ENCODE measurements at places on chromosomes 4 and X. TPM values are rescaled to one million over a fixed set of nuclear protein-coding genes. Genes with fewer than 3 reads are reported as not detected.

The NSDHL gene
- 32.3 TPM for total RNA-seq

The DGKK gene
- total RNA-seq: not detected

The FRAS1 gene
- 0.02 TPM for total RNA-seq

The FRG2 gene
- total RNA-seq: not detected

The OPHN1 gene
- 2.4 TPM for total RNA-seq

The ADH6 gene
- total RNA-seq: not detected

DNA sequence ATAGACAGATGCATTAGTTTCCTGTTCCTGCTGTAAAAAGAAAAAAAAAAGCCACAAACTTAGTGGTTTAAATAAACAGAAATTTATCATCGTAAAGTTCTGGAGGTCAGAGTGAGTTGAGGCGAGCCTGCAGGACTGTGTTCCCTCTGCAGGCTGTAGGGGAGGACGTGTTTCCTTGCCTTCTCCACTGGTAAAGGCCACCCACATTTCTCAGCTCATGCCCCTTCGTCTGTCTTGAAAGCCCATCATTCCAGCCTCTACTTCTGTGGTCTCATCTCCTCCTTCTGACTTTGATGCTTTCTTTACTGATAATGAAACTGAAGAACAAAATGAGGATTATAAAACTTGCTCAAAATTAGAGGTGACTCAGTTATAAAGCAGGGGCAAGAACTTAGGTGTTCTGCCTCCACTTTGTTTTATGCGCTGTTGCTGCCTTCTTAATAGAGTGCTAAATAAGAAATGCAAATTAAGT lies 143.0 kb downstream of the STIM2 start:
- DNase-seq: no peak

GRCh38 chr4:189113389-189113888 lies 827.2 kb upstream of the FRG1 start:
- DNase-seq: no peak

- DNase-seq: no peak
These were observed 2062.9 kb downstream of the ARAP2 start for GRCh38 chr4:34181311-34181841.

DNA sequence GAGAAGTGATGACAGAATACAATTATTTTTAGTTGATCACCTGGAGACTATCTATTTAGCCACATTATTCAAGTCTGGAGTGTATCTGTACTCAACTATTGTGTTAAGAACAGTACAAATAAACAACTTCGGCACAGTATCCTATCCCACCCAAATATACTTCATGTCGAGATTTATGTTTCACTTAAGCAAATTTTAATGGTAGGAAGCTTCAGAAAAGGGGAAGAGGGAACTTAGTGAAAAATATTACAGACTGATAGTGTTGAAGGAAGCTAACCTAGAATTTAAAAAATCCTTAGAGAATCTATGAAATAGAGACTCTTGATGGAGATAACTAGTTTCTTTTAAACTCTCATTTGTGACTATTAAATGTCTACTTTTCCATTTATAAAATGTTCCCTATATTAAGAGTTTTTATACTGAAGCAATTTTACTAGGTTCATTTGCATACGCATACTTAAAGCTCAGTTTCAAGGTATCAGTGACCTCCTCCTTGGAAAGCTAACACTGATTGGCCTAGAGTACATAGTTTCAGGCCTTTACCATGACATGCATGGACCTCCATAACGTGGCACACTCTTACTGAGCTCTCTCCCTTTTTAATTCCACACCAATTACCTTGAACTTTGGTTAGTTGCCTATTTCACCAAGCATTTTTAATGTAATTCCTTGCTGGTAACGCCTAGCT lies 197.7 kb downstream of the CAMK2D start:
- no peak for DNase-seq

DNA sequence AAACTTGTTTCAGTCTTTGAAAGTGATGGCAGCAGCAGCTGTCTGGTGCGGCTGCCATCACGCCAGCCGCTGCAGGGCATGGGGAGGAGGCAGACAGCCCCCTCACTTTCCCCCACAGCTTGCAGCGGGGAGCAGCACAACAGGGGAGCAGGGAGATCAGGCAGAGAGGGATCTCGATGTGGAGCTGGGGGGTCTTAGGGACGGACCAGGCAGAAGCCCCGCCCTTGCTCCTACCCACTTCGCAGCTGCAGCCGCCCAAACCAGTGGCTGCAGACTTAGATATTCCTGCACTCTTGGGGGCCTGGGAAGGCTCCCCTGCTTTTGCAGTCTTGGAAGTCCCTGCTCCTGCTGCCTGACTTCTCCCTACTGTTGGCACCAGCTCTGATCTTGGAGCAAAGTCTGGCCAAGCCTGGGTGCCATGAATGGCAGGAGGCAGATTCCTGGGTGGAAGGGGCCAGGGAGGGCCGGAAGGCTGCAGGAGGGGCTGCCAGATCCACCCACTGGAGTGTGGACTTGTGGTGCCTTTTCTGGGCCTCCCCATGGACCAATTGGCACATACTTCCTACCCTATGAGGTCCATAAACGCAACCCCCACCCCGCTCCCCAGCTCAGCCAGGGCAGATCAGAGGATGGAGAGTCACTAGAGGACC lies 14.0 kb upstream of the MFAP3L start:
- no peak for DNase-seq

DNA sequence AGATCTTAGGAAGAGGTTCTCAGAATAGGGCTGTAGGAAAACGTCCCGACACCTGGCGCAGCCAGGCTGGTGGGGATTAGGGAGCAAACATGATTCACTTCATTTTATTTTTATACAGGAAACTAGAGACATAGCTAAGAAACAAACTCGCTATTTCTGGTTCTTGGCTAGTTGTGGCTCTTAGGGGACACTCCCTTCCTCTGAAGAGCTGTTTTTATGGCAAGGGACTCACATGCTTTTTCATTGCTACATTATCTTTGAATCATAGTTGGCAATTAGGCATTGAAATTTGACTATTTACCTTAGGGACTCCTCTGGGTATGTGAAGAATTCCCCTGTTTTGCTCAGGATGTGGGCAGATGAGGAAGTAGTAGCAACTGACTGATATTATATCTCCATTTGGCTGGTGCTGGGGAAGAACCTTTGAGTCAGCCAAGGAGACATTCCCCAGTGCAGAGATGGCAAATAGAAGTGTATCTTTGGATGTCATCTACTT lies 174.5 kb downstream of the SMIM20 start:
- DNase-seq: peak; percentile 64

GRCh38 chrX:13693341-13693961 lies 4.5 kb downstream of the RAB9A start:
- DNase-seq: no peak

GRCh38 chrX:46327566-46328115 lies 217.6 kb downstream of the ZNF674 start:
- peak; percentile 82 for DNase-seq

- no peak for DNase-seq
These were observed 46.4 kb downstream of the SH2D1A start for GRCh38 chrX:124392794-124393193.

GRCh38 chrX:20019672-20020365 lies 29.0 kb upstream of the BCLAF3 start:
- no peak for DNase-seq

DNA sequence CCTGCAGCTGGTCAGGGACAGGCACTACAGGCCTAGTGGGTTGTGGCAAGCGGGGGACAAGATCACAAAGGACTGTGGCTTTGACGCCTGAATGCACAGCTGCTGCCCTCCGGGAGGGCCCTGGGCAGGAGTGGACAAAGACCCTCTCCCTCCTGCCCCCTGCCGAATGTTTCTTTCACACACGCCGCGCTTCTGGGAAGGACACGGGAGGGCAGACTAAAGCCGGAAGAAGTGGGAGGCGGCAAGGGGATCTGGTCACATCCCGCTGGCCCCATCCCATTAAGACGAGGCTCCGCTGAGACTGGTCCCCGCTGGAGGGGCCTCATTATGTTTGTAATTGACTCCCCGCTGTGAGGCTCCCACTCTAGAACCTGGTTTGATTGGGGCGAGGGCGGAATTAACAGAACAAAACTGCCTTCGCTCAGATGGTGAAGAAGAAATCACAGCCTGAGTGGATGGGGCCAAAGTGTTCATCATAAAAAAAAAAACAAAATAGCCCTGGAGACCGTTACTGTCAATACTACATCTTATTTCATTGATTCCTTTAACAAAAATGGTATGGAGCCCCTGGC lies 37.8 kb upstream of the PSAPL1 start:
- DNase-seq: no peak

GRCh38 chrX:14064626-14065432 lies 35.1 kb upstream of the GEMIN8 start:
- no peak for DNase-seq

GRCh38 chrX:106726485-106727437 lies at the start of gene RNF128:
TSS of gene RNF128 (plus strand) at chrX:106726701. CDS start at chrX:106726914, 213 bp downstream.
- DNase-seq: peak; percentile 45

DNA sequence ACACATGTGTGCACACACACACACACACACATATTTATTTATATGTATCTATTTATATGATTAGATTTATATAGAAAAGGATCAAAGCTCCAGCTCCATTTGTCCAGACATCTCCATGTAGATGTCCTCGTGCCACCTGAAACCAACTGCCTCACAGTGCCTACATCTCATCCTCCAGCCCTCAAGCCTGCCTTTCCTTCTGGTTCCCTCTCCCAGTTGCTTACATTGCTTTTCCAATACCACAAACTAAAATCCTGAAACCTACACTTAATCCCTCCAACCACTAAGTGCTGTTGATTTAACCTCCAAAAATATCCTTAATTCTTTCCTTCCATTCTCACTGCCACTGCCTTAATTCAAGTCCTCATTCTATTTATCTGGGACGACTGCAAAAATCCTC lies 51.4 kb downstream of the STBD1 start:
- no peak for DNase-seq

- DNase-seq: no peak
These were observed 170.1 kb downstream of the FRMPD4 start for GRCh38 chrX:12308420-12308819.

DNA sequence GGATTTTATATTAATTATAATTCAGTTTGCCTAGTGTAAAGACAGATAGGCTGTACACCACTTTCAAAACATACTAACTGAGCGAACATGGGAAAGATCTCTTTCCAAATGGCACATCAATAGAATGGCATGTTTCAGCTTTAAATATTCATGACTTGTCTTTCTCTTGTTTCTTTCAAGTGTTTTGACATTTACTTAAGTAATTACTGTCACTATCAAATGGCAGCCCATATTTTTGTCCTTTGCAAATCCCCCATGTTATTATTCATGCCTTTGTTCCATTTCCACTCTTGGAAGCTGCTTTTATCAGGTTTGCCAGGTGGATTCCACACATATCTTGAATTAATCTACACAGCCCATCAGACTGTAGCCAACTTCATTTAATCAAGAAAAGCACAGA lies 89.2 kb upstream of the GLRA2 start:
- DNase-seq: no peak

- DNase-seq: peak; percentile 60
These were observed at the start of gene GDI1 for GRCh38 chrX:154436983-154437752. TSS of gene GDI1 (plus strand) at chrX:154437154. CDS start at chrX:154437255, 101 bp downstream.

DNA sequence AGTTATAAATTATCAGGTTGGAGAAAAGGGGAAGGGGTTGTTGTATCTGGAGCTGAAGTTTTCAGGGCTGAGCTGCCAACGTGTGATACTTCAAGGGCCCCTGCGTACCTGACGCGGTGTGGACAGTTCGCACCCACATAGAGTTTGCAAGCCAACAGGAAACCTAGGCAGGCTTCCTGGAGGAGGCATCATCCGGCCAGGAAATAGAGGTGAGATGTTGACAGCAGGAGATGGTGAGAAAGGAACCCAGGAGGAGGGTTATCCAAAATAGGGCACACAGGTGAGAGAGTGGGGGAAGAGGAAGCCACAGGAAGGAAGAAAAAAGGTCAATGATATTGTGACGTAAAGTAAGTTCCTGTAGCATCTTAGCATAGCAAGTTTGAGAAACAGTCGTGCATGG lies 127.2 kb downstream of the DHRSX start:
- DNase-seq: no peak

DNA sequence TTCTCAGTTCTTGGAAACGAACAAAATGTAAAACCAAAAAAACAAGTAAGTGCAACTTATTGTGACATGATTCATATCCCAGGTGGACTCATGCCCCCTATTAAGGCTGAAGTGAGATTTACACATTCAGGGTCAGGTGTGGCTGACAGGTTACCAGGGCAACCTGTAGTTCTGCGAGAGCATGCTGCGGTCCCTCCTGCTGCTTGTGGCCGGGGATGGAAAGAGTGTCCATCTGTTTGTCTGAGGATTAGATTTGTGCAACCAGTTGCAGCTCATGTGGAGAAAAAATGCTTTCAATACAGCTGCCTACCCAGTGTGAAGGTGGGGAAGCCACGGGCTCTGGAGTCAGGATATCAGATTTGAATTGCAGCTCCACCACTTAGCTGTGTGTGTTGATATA lies 78.8 kb downstream of the FAM184B start:
- DNase-seq: no peak

DNA sequence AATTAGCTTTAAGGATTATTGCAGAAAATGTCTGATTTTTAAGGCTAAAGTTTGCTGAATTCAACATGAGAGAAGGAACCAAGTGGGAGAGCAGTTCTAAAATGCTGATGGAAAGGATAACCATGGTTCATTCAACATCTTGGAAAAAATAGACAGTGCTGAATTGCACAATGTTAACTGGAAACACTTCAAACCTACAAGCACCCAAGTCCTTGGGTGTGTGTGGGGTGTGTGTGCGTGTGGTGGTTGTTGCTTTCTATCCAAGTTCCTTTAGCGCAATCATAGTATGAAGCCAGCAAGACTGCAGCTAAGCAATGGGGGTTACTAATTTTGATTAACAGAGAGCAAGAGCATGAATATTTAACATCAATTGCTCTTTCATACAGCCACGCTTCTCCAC lies 29.3 kb upstream of the SCOC start:
- DNase-seq: no peak

GRCh38 chr4:62324215-62324614 lies 1124.1 kb downstream of the ADGRL3 start:
- peak; percentile 8 for DNase-seq

DNA sequence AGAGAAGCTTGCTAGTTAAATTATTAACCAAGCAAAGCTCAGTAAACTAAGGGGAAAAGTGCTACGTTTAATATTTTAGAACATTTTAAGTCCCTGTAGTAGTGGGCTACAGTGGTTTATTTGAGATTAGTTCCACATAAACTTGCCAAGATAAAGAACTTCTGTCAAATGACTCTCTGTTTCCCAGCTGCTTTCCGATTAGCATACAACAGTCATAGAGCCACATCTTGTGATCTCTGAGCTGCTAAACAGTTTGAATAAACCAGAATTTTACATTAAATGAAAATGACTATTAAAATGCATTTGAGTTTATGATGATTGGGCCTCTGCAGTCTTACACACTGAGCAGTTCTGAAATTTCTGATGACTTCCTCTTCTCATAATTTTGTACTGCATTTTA lies 568.5 kb downstream of the IQCM start:
- DNase-seq: no peak

DNA sequence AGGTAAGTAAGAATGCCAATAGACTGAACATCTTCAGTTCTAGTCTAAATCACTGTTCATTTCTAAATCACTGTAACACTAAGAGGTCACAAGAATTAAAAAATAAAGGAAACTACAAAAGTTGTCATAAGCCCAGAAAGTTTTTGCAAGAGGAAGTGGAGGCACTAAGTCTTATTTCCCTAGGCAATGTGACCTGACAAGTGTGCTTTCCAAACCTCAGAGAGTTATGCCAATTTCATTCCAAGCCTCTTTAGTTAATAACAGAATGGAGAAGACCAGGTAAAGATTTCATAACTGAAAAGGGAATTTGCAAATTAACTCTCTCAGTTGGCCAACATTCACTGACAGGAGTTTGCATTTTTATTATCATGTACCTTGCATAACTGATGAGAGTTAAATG lies 40.5 kb downstream of the BBS12 start:
- DNase-seq: no peak

GRCh38 chrX:101117701-101118100 lies 19.7 kb downstream of the CENPI start:
- DNase-seq: no peak

All from MG63 (cell line).